Stimulated activated naive CD4-positive, alpha-beta T cell treated with Interleukin-2 at 50 U/mL for 16 hours (primary cell): ENCODE measurements at places on chromosomes 11 and 22.
A peak's percentile ranks its signal among the peaks of the same experiment; 100 is the strongest.

- no peak for DNase-seq
Observed at GRCh38 chr22:39718921-39719475, 148.4 kb downstream of the CACNA1I start.

- no peak for DNase-seq
Observed at GRCh38 chr11:120289426-120289825, 35.7 kb upstream of the TLCD5 start.

DNA sequence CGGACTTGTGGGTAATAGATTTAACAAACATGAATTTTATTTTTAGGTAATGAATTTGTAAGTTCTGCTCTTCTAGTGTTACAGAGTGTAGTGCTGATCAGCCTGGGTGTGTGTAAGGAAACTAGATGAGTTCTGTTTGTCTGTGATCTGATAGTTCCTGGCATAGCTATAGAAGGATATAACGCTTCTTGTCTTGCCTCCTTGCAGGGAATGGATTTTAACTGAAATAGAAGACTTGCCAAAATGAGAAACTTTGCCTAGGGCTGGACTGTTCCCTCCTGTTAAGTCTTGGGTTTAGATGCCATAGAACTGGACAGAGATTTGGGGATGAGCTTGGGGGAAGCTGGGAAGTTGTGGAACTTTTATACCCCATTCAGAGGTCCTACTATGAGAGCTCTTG lies 11.6 kb downstream of the CCDC81 start:
- no peak for DNase-seq

DNA sequence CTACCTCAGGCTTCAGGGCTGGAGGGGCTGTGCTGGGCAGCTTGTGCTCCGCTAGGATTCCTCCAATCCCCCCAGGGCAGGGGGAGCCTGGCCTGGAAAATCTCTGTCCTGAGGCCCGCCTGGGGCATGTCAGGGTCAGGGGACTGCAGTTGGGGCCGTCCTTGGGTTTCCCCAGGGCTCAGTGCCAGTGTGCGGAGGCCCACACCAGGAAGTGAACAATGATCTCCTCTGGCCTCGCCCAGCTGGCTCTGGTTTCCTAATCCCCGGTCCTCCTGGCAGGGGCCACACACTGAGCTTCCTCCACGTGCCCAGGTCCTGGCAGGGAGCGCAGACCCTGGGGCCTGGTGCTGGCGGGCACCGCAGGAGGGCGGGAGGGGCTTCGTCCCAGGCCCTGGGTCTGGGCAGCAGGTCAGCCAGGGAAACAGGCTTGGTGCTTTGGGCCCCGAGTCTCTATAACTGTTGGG lies 1.4 kb upstream of the MUC2 start:
- DNase-seq, result no peak

DNA sequence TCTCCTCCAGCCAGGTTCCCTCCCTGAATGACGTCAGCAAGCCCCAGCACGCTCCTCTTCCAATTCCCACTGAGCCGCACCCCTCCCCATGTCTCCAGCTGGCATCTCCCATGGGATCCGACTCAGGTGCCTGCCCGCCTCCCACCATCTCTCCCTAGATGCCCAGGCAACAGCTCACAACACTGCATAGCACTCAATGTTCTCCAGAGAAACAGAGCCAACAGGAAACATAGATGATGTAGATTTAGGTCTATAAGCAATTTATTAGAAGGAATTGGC lies 532.3 kb downstream of the BRD1 start:
- no peak for DNase-seq

DNA sequence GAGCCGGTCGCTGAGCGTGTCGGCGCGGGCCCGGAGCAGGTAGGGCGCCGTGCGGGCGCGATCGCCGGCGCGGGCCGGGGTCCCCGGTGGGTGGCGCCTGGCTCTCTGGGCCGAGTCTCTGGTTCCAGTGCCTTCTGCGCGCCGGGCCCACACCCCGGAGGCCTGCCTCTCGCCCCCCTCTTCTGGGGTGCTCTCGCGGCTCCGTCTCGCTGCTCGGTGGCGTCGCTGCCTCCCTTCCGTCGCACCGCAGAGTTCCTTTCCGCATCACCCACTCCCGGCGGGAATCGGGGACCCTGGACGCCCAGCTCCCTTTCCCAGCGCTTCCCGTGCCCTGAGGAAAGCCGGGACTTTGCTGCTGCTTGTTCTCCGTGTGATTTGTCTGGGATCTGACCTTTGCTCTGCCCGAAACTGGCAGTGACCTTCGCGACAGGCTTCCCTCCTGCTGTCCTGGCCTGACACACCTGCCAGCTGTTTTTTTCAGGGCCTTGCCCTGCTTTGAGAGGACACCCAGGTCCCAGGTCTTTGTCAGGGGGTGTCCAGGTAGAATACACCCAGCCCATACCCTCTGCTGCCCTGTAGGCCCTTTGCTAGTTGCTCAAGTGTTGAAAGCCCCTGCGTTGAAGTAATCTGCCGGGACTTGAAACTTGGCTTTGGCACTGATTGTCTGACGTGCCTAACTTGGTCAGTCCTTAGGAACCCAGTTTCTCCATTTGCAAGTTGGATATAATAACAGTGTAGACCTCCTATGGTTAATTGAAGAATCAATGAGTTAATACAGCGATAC lies 711 bp downstream of the FDX1 start:
- peak; percentile 44 for DNase-seq

GRCh38 chr11:79081471-79082031 lies 359.3 kb downstream of the TENM4 start:
- no peak for DNase-seq

DNA sequence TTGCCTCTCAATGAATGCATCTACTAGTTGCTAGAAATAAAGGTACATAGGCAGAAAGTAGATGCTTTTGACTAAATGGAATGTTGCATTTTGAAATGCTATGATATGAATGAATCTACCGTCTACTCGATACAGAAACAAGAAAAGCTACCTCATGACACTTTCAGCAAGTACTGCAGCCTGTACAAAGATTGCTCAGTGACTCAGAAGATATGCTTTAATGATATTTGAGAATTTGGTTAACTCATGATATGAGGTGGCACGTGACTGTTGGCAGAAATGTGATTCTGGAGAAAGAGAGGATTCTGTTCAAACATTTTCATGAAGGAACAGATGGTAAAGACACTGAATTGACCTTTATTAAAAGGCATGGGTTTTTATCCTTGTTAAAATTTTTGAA lies 76.0 kb downstream of the HSD17B12 start:
- no peak for DNase-seq

- no peak for DNase-seq
Observed at GRCh38 chr11:120527111-120527761, 15.7 kb downstream of the GRIK4 start.

DNA sequence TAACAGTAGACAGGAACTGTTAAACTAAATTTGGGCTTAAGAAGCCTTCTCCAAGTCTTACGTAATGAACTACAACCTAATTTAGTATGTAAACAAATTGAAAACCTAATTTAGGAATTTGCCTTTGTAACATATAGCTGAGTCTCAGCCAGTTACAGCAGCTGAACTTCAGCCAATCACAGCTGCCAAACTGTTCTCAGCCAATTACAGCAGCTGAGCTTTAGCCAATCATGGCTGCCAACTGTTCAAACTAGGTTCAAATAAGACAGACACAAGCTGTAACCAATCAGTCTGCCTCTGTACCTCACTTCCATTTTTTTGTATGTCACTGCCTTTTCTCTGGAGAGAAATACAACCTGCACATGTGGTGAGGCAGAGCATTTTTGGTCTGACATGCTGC lies 95.0 kb upstream of the CD44 start:
- no peak for DNase-seq

GRCh38 chr11:76510060-76511047 lies 65.5 kb downstream of the EMSY start:
- no peak for DNase-seq
